ENCODE measurements at places on chromosomes 3 and 15.

GRCh38 chr3:196771067-196771466 is 31.4 kb downstream of the PAK2 start:
- DNase-seq: no peak

DNA sequence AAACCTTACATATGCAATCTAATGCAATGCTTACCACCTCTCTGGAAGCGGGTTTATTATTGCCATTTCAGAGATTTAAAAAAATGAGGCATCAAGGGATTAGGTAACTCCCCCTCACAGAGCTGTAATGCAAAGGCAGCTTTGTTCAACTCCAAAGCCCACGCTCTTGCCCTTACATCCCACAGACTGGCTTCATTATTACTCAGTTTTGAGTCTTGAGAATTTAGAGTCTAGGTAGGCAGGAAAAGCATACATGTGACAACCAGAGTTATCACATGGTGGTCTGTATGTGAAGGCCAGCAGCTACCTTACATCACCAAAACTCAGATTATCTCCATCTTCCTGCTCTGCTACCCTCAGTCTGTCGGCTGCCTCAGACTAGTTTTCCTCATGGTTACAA is 326.9 kb downstream of the UACA start:
- no peak for DNase-seq

- no peak for DNase-seq
These were observed 47.1 kb downstream of the TFG start for GRCh38 chr3:100756441-100756840.

DNA sequence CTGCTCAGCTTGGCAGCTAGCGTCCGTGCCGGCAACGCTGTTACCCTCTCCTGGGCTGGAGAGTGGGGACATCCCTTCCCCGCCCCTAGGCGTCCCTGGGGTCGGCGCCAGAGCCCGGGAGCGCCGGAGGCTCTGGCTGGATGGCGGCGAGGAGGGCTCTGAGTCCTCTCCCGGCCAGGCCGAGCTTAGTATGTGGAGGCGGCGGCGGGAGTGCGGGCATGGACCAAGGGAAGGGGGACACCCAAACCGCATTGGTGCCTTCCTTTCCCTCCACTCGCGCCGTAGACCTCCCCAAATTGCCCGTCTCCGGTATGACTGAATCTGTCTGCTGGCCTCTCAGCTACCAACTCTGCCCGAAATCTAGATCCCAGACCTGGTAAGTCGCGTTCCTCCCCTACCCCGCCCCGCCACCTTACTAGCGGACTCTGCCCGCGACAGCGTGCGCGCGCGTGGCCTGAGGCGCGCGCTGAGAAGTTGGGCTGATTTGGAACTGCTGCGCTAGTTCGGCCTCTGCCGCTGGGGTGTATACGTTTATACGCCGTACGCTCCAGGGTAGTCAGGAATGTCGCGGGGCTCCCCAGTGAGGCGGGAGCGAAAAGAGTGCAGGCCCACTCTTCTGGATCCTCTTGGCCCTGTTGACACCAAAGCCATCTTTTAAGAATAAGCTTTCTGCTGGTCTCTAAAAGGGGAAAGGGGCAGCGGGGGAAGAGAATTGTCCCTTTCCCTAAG is 12.2 kb downstream of the ZIC1 start:
- no peak for DNase-seq

- DNase-seq: no peak
These were observed 39.6 kb upstream of the PDCD6IP start for GRCh38 chr3:33758864-33759263.

GRCh38 chr3:126130081-126130855 is 46.3 kb upstream of the SLC41A3 start:
- DNase-seq: no peak

GRCh38 chr3:101050046-101050445 is 56.8 kb upstream of the ABI3BP start:
- no peak for DNase-seq

- no peak for DNase-seq
These were observed 289.1 kb downstream of the TIGIT start for GRCh38 chr3:114582929-114583328.

DNA sequence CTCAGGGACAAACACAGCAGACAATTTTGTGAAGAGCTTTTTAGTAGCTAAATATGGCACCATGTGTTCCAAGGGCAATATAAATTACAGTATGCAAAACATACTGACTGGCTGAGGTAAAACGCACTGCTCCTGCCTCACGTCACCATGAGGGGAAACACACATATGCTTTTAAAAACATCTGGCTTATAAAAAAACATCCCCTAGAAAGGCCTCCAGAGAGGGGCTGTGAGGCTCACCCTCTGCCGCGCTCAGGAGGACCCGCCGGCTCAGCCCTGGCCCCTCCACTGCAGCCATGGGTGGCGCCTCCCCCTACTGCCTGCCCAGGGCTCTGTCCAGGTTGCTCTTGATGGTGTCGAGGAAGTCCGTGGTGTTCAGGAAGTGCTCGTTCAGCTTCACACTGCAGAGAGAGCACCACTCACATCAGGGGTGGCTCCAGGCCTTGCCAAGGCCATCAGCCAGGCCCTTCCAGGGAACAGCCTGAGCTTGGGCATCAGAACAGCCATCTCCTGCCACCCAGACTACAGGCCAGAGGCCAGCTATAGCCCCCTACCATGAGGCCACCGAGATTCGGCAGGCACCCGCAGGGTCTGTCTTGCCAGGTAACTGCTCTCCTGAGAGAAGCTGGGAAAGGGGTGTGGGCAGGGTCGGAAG is 18.2 kb downstream of the IDH2 start:
- no peak for DNase-seq

GRCh38 chr3:120209425-120209824 is 75.6 kb downstream of the GPR156 start:
- DNase-seq: no peak

DNA sequence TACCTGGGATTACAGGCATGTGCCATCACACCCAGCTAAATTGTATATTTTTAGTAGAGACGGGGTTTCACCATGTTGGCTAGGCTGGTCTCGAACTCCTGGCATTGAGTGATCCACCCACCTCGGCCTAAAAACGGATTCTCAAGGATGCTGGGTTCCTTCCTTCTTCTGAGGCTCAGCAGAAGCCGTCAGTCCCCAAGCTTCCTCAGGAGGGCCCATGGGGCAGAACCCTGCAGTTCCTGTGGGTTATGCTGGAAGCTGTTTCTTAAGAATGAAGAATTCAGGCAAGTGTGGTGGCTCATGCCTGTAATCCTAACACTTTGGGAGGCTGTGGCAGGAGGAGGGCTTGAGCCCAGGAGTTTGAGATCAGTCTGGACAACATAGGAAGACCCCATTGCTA is 29.0 kb upstream of the ZNF710 start:
- no peak for DNase-seq

- no peak for DNase-seq
These were observed 56.4 kb downstream of the EFHB start for GRCh38 chr3:19877656-19878055.

DNA sequence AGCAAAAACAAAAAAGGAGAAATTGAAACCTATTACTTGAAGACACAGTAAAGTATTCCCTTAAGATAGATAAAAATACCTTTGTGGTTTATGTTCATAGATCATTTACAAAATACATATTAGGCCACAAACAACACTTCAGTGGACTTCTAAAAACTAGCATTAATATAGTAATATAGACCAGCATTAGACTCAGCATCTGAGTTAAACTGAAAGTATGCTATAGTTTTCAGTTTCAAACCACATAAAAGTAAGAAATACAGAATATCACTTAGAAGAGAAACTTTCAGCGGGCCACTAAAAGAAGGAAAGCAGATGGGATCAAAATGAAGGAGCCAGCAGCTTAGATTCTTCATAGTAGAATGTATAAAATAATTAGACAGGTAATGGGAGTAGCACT is 86.6 kb downstream of the MSL2 start:
- DNase-seq: no peak

GRCh38 chr3:156814295-156814694 is 11.9 kb upstream of the LEKR1 start:
- no peak for DNase-seq

- DNase-seq: no peak
These were observed 237.1 kb downstream of the RYR3 start for GRCh38 chr15:33547876-33548275.
